ENCODE measurements at places on chromosomes 16 and 17.

DNA sequence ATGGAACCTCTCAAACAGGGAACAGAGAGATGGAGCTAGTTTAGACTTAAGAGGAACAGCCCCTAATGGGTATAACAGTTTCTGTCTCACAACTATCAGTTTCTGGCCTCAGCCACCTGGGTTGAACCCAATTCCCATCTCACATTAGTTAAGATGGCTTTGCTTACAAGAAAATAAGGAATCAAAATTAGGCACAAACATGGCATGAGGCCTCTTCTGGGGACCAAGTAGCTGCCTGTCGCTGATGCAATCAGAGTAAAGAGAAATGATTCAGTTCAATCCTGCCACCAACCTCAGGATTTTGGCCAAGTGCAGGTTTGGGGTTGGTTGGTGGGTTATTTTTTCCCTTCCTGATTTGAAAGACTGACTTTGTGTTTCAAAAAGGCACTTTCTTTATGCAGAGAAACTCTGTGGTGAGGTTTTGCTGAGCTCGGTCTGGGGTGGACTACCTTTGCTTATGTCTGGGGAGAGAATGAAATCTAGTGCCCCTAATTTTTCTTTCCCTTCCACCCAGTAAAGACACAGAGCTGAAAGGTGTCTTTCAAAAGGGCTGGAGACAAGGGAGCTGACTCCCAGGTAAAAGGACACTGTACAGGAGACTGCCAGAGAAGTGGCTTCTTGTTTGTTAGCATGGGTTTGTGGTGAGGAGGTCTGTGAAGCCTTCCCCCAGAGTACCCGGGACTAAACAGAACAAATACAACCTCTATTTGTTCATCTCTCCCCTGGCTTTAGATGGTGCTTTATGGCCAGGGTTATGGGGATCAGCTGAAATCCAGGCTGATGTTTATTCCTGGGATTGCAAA is 44.8 kb upstream of the NFAT5 start:
- no peak for DNase-seq

- DNase-seq: no peak
These were observed 631.9 kb upstream of the CA10 start for GRCh38 chr17:52790359-52790955.

GRCh38 chr17:74920306-74920620 is 2.8 kb downstream of the USH1G start:
- DNase-seq: no peak

- DNase-seq: no peak
These were observed 93.2 kb upstream of the PIRT start for GRCh38 chr17:10931133-10931532.

- peak; percentile 71 for DNase-seq
These were observed 52.1 kb upstream of the DOC2B start for GRCh38 chr17:233473-233941.

Measured in mucosa of descending colon (tissue), 3 donors.